Lower lobe of right lung (tissue), 2 donors: ENCODE measurements at places on chromosomes 16 and 17. TPM values are rescaled to one million over a fixed set of nuclear protein-coding genes. Genes with fewer than 3 reads are reported as not detected.
A peak's percentile ranks its signal among the peaks of the same experiment; 100 is the strongest.

GRCh38 chr16:85056211-85056748 lies 28.7 kb downstream of the KIAA0513 start:
- H3K4me1 ChIP-seq: peaks cover 31% of the 10 kb centered on the region
- no peak for DNase-seq
- H3K4me3 ChIP-seq: peak overlapping the region; percentile 37
- peaks cover 9% of the 10 kb centered on the region for H3K36me3 ChIP-seq
- H3K27me3 ChIP-seq: no peaks in the 10 kb centered on the region

TNK1 gene
- total RNA-seq: 4.1 TPM

CTF1 gene
- total RNA-seq: 10.3 TPM

ICAM2 gene
- total RNA-seq: 69.2 TPM

SULT1A2 gene
- total RNA-seq: 10.3 TPM

DNA sequence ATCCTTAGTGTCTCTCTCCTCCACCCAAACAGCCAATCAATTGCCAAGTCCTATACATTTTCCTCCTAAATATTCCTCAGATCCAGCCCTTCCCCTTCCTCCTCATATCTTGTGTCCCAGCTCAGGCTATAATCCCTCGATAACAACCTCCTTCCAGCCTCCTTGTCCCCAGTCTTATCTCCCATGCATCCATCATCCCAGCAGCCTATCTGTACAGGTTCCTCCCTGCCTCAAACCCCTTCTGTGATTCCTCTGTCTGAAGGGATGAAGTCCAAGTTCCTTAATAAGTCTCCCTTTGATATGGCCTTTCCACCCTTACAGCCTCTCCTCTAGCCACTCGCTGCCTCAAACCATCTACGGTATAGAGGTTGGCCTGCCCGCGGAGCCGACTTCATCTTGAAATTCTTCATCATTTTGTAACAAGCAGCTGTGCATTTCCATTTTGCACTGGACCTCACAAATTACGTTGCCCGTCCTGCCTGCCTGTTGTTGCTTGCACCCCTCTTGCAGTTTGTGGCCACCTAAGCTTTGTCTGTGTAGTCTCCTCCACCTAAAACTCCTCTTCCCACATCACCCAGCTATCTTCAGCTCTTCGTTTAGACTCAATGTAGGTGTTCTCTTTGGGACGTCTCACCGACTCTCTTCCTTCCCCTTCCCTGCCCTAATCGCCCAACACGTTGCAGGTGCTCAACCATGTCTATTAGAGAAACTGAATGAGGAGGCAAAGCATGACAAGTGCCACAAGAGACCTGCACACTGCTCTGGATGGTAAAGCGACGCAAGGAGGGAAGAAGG lies 786 bp upstream of the CDK5RAP3 start:
- peak overlapping the region; percentile 99 for H3K4me3 ChIP-seq
- H3K27ac ChIP-seq: peak overlapping the region; percentile 85
- H3K36me3 ChIP-seq: peaks cover 20% of the 10 kb centered on the region
- H3K27me3 ChIP-seq: no peaks in the 10 kb centered on the region

DNA sequence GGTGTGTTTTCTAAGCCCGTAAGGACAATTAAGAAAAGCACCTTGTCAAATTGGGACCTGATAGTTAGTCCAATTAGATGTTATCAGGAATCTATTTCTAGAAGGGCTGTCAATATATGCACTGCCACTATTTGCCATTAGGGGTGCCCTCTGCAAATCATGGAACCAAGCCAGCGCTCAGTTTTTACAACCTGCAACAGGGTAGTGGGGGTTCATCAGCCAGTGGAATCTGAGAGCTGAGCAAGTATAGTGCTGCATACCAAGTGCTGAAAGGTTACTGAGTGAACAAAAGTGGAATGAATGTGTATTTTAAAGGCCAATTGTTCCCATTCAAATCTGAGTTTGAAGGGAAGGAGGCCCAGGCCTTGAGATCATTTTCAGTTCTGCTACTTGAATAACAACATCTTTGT lies 10.4 kb downstream of the PRR11 start:
- no peak overlapping the region for H3K27ac ChIP-seq
- DNase-seq: no peak
- H3K4me1 ChIP-seq: no peaks in the 10 kb centered on the region
- no peaks in the 10 kb centered on the region for H3K36me3 ChIP-seq
- H3K27me3 ChIP-seq: no peaks in the 10 kb centered on the region

DNA sequence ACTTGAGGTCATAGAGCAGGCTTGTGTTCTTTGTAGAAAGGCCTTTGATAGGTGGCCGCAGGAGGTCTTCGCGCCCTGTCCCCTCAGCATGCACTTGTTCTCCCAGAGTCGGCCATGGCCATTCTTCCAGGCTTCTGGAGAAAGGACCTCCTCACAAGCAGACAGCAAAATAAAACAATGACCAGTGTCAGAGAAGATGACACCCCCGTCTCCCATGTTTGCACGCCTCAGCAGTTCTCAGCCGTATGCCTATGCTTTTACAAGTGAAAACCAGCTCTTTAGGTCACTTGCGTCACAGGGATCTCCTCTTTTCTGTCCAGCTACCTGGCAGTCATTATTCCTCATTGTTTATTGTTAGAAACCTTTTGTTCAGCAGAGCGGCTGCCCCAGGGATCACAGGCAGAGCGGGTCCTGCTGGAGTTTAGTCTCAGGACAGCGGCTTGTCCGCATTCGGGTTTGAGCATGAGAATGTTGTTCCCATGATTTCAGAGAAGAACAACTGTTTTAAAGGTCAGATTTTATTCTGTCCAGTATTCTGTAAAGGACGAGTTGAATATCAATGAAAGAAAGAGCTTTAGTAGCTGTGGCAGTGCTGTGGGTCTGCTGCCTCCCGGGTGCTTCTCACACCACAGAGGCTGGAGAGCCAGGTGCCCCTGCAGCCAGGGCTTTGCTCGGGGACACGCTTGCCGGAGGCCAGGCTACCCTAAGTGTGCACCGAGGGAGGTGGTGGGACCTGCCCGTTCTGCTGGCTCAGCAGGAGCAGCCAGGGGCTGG lies 123.9 kb downstream of the RPTOR start:
- DNase-seq: no peak
- no peak overlapping the region for H3K4me3 ChIP-seq
- peaks cover 34% of the 10 kb centered on the region for H3K4me1 ChIP-seq
- H3K27ac ChIP-seq: no peak overlapping the region
- H3K36me3 ChIP-seq: no peaks in the 10 kb centered on the region

CPHXL2 gene
- total RNA-seq: not detected

- no peaks in the 10 kb centered on the region for H3K36me3 ChIP-seq
- no peak for DNase-seq
- H3K4me3 ChIP-seq: no peak overlapping the region
- H3K27me3 ChIP-seq: no peaks in the 10 kb centered on the region
- no peaks in the 10 kb centered on the region for H3K4me1 ChIP-seq
- H3K27ac ChIP-seq: no peak overlapping the region
Measured at GRCh38 chr17:68221786-68222185, 26.1 kb upstream of the AMZ2 start.

DNA sequence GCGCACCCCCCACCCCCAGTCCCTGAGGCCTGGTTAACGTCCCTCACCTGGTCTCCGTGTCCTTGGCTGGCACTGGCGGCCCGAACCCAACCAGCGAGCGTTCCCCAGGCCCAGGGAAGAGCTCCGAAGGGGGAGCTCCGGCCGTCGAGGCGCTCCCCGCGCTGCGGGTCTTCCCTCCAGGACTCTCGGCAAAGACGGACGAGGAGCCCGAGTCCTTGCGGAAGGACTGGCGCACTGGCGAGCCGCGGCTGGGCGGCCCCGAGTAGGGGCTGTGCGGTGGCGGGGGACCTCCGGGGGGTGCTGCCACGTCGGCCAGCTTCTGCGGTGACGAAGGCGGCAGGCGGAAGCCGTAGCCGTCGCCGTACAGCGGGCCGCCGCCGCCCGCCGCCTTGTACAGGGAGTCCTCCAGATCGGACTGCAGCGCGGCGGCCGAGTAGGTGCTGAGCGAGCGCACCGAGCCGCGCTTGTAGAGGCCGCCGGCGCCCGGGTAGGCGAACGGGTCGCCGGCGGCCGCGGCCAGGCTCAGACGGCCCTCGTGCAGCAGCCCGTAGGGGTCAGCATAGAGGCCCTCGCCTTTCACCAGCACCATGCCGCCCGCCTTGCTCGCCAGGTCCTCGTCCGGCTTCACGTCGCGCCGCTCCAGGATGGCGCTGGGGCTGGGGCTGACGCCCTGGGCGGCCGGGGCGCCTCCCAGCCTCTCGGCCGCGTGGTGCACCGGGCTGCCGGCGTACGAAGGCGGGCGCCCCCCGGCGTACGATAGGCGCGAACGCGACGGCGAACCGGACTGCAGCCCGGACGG lies 44.1 kb downstream of the SRCIN1 start:
- peaks cover 70% of the 10 kb centered on the region for H3K27me3 ChIP-seq
- H3K27ac ChIP-seq: no peak overlapping the region
- peak; percentile 32 for DNase-seq
- no peaks in the 10 kb centered on the region for H3K36me3 ChIP-seq
- peaks cover 40% of the 10 kb centered on the region for H3K4me1 ChIP-seq
- H3K4me3 ChIP-seq: no peak overlapping the region

- H3K36me3 ChIP-seq: peaks cover 35% of the 10 kb centered on the region
- DNase-seq: peak; percentile 54
- no peaks in the 10 kb centered on the region for H3K27me3 ChIP-seq
- peak overlapping the region; percentile 99 for H3K27ac ChIP-seq
Measured at GRCh38 chr16:9092978-9093344, 1.5 kb downstream of the HAPSTR1 start.

PIPOX gene
- 1.3 TPM for total RNA-seq

DNA sequence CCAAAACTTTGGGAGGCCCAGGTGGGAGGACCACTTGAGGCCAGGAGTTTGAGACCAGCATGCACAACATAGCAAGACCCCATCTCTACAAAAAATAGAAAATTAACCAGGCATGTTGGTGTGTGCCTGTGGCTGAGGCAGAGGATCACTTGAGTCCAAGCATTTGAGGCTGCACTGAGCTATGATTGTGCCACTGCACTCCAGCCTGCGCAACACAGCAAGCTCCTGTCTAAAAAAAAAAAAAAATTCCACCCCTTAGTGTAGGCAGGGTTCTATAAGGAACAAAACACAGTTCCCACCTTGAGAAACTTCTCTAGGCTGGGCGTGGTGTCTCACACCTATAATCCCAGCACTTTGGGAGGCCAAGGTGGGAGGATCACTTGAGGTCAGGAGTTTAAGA lies 36.3 kb upstream of the HAPSTR1 start:
- no peak overlapping the region for H3K27ac ChIP-seq
- no peaks in the 10 kb centered on the region for H3K27me3 ChIP-seq
- no peaks in the 10 kb centered on the region for H3K36me3 ChIP-seq

- H3K4me3 ChIP-seq: no peak overlapping the region
- no peak overlapping the region for H3K27ac ChIP-seq
- H3K27me3 ChIP-seq: no peaks in the 10 kb centered on the region
Measured at GRCh38 chr17:16398270-16399267, 16.8 kb upstream of the TRPV2 start.

DNA sequence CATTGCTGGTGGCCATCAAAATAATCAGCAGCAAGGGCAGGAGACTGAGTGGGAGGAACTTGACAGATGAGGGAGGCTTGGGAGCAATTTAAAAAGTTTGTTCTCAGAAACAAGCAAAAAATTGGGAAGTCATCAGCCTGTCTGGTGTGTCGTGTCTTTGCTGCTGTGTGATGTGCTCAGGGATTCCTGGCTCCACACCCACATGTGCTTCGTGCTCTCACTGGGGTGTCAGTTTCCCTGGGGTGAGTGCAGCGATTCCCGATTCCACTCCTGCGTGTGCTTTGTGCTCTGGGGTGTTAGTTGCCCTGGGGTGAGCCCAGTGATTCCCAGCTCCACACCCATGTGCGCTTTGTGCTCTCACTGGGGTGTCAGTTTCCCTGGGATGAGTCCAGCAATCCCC lies 228.1 kb downstream of the SNX29 start:
- no peaks in the 10 kb centered on the region for H3K4me1 ChIP-seq
- H3K27ac ChIP-seq: no peak overlapping the region
- H3K27me3 ChIP-seq: no peaks in the 10 kb centered on the region
- no peaks in the 10 kb centered on the region for H3K36me3 ChIP-seq
- no peak for DNase-seq

DNA sequence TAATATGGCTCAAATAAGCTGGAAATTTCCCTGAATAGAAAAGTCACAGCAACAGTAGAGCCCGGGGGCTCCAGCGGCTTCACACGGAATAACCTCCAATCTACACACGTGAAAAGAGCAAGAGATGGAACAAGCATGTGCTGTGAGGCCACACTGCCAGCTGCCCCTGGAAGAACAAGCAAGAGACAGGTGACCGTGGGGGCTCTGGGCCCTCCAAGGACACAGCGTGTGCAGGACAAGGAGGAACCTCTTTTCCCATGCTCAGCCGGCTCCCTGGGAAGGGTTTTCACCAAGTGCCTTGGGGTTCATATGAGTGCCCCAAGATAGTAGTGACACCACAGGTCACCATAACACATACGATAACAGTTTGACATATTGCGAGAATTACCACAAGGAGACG lies 110.2 kb upstream of the ZNF750 start:
- no peaks in the 10 kb centered on the region for H3K4me1 ChIP-seq
- no peak overlapping the region for H3K27ac ChIP-seq
- H3K4me3 ChIP-seq: no peak overlapping the region
- peak; percentile 12 for DNase-seq
- no peaks in the 10 kb centered on the region for H3K36me3 ChIP-seq

- no peak overlapping the region for H3K27ac ChIP-seq
- no peak overlapping the region for H3K4me3 ChIP-seq
- peaks cover 6% of the 10 kb centered on the region for H3K4me1 ChIP-seq
- H3K27me3 ChIP-seq: no peaks in the 10 kb centered on the region
- DNase-seq: no peak
- H3K36me3 ChIP-seq: peaks cover 35% of the 10 kb centered on the region
Measured at GRCh38 chr17:18231164-18231563, 5.7 kb downstream of the LLGL1 start.

DNA sequence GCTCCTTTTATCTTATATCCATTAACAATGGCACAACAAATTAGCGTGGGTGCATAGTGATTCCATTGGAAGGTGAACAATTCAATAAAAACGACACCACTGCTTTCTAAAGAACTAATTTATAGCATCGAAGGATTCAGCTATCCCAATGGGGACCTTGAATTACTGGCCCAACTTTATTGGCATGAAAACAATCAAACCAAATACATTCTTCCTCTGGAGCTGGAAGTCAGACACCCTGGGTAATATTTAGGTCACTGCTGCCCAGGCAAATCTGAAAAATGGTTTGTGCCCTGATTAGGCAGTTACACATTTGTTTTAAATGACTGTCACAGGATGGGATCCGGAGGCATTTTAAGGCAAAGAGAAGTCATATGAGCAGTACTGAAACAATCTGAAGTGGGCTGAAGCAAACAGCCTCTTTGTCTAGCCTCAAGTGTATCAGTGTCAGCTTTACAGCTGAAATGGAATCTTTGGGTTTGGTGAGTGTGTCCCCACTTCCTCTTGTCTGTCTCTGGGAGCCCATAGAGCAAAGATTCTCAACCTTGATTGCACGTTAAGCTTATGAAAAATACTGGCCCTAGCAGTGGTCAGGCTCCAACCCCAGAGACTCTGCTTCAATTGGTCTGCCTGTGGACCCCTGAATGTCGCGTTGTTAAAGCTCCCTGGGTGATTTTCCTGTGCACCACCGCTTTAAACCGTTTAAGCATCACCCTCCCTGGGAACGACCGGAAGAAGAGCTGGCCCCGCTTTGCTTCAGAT lies 30.3 kb downstream of the CDK5R1 start:
- no peak overlapping the region for H3K4me3 ChIP-seq
- no peaks in the 10 kb centered on the region for H3K36me3 ChIP-seq
- H3K27me3 ChIP-seq: no peaks in the 10 kb centered on the region
- peaks cover 19% of the 10 kb centered on the region for H3K4me1 ChIP-seq
- H3K27ac ChIP-seq: no peak overlapping the region
- DNase-seq: no peak
